ENCODE measurements at places on chromosomes 2 and 18. TPM values are rescaled to one million over a fixed set of nuclear protein-coding genes. Genes with fewer than 3 reads are reported as not detected.

- no peak for DNase-seq
Measured at GRCh38 chr2:95354925-95355324, 47.6 kb upstream of the FAHD2A start.

DNA sequence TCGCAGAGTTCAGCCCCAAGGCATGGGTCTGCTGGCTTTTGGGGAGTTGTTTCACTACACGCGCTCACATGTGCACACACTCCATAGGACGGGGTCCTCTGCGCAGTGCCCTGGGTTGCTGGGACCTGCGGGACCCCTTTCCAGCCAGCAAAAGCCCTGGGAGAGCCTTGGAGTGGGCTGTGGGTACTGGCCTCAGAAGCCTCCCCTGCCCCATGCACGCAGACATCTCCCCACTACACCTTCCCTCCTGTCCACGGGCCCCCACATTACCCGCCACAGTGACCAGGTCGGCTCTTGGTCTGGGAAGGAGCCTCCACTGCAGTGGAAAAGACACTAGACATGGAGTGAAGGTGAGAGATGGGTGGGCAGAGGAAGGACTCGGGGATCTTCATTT lies 48.5 kb downstream of the FAM168B start:
- DNase-seq, result no peak

GRCh38 chr2:16622399-16622968 lies 43.1 kb downstream of the CYRIA start:
- no peak for DNase-seq

DNA sequence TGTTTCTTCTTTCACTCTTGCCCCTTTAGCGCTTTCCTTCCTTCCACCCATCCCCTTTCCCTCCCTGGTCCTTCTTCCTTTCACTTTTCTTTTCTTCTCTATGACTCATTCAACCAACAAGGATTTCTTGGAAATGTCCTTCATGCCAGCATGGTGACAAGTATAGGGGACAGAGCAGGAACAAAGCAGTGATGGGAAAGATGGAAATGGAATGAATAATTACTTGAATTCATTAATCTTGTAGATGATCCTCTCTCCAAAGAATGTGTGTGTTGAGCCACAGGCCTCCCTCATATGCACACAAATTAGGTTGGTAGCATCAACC lies 1.5 kb downstream of the VAMP5 start:
- no peak for DNase-seq

DNA sequence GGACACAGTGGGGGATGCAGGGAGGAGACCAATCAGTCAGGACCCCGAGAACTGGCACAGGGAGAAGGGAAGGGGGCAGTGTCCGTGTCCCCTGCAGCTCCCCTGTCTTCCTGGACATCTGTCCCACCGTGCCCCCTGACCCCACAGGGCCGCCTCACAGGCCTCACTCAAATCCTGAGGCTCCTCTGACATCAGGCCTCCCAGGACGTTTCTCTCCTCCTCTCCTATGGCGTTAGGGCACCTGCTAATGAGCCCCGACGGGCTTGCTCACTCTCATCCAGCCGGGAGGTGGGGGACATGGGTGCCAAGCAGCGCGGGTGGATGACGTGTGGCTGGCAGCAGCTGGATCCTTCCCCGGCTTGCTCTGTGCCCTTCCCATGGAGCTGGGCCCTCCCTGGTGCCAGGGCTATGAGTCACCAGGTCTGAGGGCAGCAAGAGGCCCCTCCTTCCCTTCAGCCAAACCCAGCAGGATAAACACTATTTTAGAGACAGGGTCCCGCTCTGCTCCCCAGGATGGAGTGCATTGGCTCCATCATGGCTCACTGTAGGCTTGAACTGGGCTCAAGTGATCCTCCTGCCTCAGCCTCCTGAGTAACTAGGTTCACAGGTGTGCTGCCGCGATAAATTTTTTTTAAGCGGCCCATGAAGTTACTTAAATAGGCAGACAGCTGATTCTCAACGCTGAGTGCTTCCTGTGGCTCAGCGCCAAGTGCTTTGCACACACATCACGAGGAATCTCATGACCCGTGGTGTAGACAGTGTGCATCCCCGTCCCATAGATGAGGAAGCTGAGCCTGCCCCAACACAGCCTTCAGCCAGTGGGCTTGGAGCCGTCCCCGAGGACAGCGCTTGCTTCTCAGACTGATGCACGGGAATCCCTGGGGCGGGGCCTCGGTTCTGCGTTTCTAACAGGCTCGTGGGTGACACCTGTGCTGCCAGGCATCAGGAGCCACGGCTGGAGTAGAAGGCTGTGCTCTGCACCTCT lies 64.5 kb upstream of the HDAC4 start:
- no peak for DNase-seq

DNA sequence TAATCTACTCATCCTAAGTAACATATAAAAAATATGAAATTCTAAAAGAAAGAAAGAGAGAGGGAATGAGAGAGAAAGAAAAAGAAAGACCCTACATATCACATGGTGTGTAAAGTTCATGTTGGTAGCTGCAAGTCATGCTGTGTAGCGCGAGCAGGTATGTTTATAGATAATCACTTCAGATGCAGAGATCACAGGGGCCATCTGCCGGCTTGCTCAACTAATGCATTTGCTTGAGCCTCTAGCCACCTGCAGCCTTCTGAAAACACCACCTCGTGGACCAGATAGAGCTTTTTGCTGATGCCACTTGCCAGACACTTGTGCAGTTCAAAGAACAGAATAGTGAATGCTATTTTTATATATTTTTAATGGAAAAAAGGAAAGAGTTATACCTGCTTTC lies 37.6 kb downstream of the CDH7 start:
- DNase-seq, result no peak

DNA sequence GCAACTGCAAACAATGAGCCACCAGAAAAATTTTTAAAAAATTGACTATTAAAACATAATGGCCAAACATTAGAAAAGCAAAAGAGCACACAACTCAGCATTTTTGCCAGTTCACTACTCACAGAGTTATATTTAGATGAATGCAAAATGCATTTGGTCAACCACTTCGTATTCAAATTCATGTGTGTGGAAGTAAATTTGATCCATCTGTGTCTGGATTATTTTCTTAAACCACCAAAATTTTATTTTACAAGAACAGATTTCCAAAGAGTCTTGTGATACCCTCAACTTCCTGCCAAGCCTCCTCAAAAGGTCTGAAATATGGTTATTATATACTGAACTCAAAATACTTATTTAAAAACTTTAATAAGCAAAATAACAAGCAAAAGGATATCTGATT lies 57.4 kb downstream of the PPP1R1C start:
- DNase-seq, result no peak

- no peak for DNase-seq
Measured at GRCh38 chr2:42693688-42694479, 70.1 kb downstream of the OXER1 start.

DNA sequence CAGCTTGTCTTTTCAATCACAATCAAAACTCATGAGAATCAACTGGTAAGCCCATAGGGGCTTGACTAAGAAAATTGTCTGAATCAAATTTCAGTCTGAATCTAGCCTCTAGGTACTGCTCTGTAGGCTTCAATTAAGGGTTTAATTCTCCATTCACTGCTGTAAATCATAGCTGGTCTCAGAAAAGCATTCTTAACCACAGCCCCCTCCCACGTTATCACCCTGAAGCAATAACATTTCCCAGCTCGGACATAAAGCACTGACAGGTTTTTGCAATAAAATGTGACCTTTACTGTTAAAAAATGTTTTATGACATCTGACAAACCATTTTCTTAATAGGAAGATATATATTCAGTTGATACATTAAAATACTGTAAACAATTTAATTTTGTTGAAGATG lies 55.0 kb downstream of the LRP1B start:
- DNase-seq, result no peak

- DNase-seq, result no peak
Measured at GRCh38 chr2:36134281-36134680, 221.3 kb upstream of the CRIM1 start.

DNA sequence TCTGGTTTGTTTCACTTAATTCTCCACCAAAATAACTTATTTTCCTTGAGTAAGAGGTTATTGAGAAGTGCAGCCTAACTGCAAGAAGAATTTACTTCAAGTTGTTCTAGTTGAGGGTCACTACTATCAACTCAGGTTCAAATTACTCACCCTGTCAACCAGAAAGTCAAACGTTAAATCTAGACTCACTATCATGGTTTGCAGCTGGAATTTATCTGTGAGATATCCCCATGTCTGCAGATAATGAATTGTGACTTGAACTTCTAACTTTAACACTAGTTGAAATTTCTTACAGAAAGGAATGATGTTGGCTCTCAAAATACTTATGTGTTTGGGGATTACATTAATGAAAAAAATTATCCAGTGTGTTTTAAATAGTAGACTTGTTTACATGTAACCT lies 1145.7 kb upstream of the NXPH2 start:
- DNase-seq, result no peak

- no peak for DNase-seq
Measured at GRCh38 chr2:95722131-95722697, 130.4 kb downstream of the TRIM43 start.

DNA sequence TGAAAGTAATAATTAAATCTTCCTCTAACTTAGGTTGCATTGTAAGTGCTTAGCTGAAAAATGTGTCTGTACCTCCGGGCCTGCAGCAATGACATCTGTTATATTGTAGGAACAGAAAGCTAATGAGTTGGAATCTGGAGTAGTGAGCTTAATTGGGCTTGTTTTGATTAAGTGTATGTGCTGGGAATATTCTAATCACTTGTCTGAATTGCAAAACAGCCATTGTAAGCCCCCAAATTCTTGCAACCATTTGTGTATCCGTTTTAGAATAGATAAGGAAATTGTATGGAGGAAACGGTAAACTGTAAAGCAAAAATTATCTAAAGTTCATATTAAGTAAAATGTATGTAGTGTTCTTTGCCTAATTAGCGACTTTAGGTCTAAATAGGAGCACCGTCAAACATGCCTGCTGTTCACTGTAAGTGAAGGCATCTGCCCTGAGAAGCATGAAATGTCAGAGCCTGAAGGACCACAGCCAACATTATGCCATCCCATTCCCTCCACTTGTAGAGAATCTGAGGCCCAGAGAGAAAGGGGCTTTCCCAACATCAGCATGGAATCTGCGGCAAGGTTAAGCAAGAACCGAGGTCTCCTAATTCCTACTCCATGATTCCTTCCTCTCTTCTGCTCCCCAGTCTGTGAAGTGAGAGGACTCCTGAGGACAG lies 466.4 kb downstream of the TDRD15 start:
- DNase-seq, result no peak

GRCh38 chr18:69689121-69689759 lies 258.4 kb downstream of the CD226 start:
- no peak for DNase-seq

Gene OSR1
- polyA plus RNA-seq, result 10.6 TPM

Gene SLC8A1
- 61.3 TPM for polyA plus RNA-seq

Gene PSD4
- 9.4 TPM for polyA plus RNA-seq

Gene MC4R
- 0.09 TPM for polyA plus RNA-seq

Gene MEP1B
- 0.07 TPM for polyA plus RNA-seq

Gene POLR1B
- 28.8 TPM for polyA plus RNA-seq

Gene TNFRSF11A
- 2.3 TPM for polyA plus RNA-seq
